ENCODE measurements at places on chromosomes 4 and X. TPM values are rescaled to one million over a fixed set of nuclear protein-coding genes. Genes with fewer than 3 reads are reported as not detected.

The S100G gene
- not detected for total RNA-seq

The GAGE2A gene
- total RNA-seq, result not detected

The FGF13 gene
- not detected for total RNA-seq

The GNL3L gene
- total RNA-seq, result 19.0 TPM

The RASSF6 gene
- 1.3 TPM for total RNA-seq

The PFKFB1 gene
- 0.45 TPM for total RNA-seq

The CXorf51A gene
- not detected for total RNA-seq

The IL1RAPL2 gene
- 5.7 TPM for total RNA-seq

The SMIM9 gene
- not detected for total RNA-seq

The DCK gene
- total RNA-seq, result 15.3 TPM

The TMEM150C gene
- total RNA-seq, result 0.34 TPM

The SLC4A4 gene
- total RNA-seq, result 1.5 TPM

The STPG2 gene
- not detected for total RNA-seq

The TMSB15A gene
- 64.7 TPM for total RNA-seq

The HERC6 gene
- total RNA-seq, result 1.9 TPM

The SMIM10L2A gene
- 0.17 TPM for total RNA-seq

The CT55 gene
- not detected for total RNA-seq
